ENCODE measurements at places on chromosomes 12 and 14.

DNA sequence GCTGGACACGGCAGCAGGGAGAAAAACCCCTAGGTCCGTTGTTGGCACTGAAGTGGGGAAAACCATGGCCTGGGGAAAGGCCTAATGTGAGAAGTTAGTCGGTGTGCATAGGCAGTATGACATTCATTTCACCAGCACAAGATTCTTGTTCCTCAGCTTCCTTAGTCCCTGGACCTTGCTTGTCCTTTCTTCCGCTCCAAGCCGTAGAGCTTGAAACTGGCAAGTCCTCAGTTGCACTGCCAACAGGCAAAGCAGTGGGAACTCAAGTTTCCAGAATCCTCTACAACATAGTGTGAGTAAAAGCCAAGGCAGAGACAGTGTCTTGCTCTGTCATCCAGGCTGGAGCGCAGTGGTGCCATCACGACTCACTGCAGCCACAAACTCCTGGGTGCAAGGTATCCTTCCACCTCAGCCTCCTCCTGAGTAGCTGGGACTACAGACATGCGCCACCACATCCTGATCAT is 138.5 kb upstream of the AMIGO2 start:
- DNase-seq = no peak

GRCh38 chr14:94926176-94926575 is 156.3 kb upstream of the GSC start:
- DNase-seq = no peak

DNA sequence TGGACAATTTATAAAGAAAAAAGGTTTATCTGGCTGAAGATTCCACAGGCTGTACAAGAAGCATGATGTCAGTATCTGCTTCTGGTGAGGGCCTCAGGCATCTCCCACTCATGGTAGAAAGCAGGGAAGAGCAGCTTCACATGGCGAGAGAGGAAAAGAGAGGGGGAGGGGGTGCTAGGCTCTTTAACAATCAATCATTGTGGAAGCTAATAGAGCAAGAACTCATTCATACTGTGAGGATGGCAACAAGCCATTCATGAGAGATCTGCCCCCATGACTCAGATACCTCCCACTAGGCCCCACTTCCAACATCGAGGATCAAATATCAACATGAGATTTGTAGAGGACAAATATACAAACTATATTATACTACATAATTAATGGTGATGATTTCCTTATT is 361.9 kb upstream of the FAR2 start:
- DNase-seq = no peak

DNA sequence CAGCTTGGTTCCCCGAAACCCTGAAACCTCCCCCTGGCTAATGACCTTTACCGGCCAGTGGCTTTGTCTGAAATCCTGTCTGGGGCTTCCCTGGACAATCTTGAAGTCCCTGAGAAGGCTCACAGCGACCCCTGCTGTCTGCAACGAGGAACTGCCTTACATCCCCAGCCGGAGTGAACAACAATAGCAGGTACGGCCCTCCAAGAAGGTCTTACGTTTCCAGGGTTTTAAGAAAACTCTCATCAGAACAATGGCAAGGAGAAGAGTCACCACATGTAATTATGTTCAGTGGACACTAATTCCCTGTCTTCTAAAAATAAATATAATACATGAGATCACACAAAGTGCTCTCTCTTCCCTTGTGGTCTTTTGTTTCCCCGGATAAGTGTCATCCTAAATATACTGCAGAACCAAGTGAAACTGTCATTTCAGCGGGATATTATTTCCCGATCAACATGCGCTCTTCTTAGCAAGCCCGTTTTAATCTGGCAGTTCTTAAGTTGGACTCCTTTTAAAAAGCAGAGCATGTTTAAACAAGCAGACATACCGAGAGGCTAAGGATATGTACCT is 53.3 kb downstream of the RBM19 start:
- peak; percentile 16 for DNase-seq

GRCh38 chr14:102655137-102655536 is 62.7 kb downstream of the RCOR1 start:
- DNase-seq = no peak

DNA sequence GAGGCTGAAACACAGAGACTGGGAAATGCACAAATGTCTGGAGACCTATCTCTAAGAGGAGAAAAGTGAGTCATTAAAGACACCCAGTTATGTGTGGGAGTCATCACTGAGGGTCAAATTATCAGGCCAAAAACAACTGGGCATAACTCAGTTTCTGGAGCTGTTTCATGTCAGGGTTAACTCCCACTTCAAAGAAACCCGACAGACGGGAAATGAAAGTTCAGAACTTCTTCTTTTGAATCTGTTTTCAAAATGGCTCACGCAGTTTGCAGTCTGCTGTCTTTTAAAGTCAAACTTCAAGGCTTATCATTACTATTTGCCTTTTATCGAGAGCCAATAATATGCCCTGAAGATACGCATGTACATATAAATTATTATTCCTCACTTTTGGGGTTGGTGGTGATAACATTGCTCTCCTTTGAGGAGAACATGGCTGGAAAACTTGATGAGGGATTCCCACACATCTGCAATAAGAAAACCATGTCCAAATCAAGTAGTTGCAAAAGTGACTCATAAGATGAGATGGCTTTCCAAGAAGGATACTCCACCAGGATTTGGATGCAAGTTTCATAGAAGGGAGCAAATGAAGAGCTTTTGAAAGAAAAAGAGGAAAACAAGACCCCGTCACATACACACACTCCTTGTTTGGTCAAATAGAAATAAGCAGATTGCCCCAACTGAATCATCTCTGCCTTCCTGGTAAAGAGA is 341.4 kb downstream of the ADAMTS20 start:
- DNase-seq = no peak

- no peak for DNase-seq
Observed at GRCh38 chr14:34770901-34771300, 56.5 kb upstream of the CFL2 start.

DNA sequence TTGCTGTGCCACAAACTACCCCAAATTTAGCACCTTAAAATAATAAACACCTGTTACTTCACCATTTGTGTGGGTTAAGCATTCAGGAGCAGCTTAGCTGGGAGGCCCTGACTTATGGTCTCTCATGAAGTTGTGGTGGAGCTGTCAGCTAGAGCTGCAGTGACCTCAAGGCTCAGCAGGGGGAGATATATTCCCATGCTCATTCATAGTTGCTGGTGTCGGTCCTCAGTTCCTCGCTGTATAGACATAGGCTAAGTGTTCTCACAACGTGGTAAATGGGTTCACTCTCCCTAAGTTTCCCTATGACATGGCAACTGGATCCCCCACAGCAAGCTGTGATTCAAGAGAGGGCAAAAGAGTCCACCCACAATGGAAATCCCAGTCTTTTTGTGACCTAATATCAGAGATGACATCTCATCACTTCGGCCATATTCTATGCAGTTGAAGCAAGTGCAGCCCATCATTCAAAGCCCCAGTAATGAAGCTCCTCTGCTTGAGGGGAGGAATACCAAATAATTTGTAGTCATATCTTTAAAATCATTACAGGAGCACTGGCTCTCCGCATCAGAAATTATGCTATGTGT is 41.1 kb downstream of the PRB3 start:
- DNase-seq = peak; percentile 36

GRCh38 chr12:29762637-29763300 is 21.0 kb downstream of the TMTC1 start:
- no peak for DNase-seq

- no peak for DNase-seq
Observed at GRCh38 chr12:68832504-68832867, 24.5 kb downstream of the MDM2 start.

GRCh38 chr12:29088611-29089219 is 60.4 kb upstream of the FAR2 start:
- DNase-seq = peak; percentile 39

DNA sequence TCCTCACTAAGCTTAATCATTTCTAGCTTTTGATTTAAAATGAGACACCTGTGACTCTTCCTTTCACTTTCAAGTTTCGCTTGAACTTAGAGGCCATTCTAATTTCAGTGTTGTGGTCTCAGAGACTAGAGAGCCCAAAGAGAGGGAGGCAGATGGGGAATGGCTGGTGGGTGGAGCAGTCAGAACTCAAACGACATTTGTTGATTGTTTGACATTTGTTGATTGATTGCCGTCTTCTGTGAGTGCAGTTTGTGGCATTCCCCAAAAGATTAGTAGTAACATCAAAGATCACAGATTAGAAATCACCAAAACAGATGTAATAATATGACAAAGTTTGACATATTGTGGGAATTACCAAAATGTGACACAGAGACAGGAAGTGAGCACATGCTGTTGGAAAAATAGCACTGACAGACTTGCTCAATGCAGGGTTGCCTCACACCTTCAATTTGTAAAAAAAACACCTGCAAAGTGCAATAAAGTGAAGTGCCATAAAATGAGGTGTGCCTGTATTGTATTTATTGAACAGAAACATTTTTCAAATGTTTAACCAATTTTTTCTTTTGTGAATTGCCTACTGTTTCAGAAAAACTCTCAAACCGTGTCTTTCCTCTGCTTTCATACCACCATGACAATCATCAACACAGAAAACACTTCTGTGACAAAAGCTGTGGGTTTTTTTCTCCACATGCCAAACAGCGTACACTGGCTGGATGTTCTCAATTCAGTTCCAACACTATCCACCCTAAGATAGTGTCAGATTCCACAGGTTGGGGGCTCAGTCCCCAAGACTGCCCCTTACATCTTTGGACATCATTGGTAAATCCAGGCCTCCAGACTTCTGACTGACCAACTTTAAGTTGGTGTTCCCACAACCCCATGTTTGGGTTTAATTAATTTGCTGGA is 376.3 kb upstream of the RGS6 start:
- peak; percentile 6 for DNase-seq

DNA sequence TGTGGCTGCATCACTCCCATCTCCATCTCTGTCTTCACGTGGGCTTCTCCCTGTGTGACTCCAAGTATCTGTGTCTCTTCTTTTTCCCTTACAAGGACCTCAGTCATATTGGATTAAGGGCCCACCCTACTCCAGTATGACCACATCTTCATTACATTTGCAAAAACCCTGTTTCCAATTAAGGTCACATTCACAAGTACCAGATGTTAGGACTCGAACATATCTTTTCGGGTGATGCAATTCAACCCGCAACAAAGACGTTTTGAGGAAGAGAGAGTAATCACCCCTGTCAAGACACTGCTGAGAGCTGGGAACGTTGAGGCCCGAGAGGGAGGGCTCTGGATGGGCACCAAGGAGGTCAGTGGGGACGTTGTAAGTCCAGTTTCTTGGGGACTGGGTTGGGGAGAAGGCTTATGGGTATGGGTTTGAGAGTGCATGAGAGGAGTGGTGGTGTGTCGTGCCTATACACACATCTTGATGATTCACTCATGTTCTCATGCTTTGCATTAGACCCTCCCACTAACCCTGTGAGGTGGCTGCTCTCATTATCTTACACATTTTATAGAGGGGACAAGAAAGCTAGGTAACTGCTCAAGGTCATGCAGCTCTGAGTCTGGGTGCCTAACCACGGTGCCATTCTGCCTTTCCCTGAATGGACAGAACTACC is 12.1 kb upstream of the IFI27 start:
- DNase-seq = no peak

- DNase-seq = no peak
Observed at GRCh38 chr12:115336506-115336905, 652.5 kb upstream of the TBX3 start.

GRCh38 chr12:100216337-100216736 is 15.7 kb downstream of the ACTR6 start:
- no peak for DNase-seq

DNA sequence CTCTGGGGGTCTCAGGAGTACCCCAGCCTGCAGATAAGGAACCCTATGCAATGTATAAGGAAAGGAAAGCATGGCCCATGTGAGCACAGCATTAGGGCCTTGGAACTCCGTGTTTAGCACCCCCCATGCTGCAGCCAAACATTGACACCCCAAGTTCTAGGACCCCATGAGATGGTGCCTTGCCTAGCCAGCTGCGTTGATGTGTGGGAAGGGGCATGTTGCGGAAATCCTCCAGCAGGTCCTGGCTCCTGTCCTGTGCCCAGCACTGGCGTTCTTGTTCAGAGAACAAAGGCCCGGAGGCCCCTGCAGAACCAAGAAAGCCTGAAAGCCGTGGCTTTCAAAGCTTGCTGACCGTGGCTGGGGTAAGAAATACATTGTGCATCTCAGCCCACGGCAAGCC is 99.4 kb upstream of the DIO3 start:
- no peak for DNase-seq

- DNase-seq = no peak
Observed at GRCh38 chr12:64390275-64390851, at the start of gene C12orf56. C12orf56 (minus strand) TSS chr12:64390758; CDS start chr12:64390565, 193 bp downstream.

DNA sequence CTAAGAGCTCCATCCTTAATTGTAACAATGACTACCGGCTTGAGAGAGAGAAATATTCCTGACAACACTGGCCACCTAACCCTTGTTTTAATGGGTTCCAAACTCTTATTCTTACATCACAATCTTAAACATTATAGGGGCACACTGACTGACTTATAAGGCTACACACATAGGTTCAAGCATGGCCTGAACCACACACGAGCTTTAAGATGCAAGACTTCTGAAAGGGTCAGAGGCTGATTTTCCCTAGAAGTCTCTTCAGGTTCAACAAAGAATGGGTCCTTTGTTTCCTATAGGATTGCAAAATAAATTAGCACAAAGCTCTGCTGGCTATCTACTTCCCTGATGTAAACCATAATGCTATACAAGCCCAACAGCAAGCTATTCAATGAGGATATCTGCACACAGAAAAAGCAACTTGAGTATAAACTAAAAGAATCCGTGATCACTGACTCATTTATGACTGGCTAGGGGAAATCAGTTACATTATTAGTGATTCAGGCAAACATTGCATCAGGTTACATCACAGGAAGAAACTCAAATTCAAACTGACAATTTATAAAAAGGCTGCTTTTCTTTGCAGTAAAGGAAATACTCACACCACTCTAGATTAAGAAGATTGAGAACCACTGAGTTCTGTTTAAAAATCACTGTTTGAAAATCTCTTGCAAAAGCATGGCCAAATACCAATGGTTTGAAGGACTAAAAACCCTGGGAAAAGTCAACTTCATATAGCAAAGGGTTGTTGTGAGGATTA is 8.5 kb downstream of the BTG1 start:
- no peak for DNase-seq

DNA sequence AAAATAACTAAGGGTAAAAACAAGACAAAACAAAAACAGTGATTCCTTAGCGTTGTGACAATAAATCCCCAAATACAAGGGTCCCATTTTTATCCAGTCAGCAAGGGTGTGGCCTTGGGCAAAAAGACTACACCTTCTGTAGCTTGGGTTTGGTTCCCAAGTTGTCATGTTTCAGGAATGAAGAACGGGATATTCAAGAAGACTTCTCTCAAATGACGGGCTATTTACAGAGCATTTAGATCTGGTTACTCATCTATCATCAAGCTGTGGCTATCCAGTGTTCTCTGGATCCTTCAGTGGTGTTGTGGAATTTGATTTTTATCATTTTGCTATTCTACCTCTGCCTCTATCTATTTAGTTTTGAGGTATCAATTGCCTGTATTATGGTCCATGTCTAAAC is 219.7 kb downstream of the SLC25A21 start:
- DNase-seq = no peak
